ENCODE measurements at places on chromosomes 4 and X. TPM values are rescaled to one million over a fixed set of nuclear protein-coding genes. Genes with fewer than 3 reads are reported as not detected.

The FDCSP gene
- not detected for total RNA-seq

- DNase-seq, result no peak
- H3K27me3 ChIP-seq, result no peaks in the 10 kb centered on the region
- H3K27ac ChIP-seq, result no peak overlapping the region
- H3K4me3 ChIP-seq, result no peak overlapping the region
- H3K36me3 ChIP-seq, result no peaks in the 10 kb centered on the region
Measured at GRCh38 chr4:24262616-24263015, 321.7 kb downstream of the DHX15 start.

DNA sequence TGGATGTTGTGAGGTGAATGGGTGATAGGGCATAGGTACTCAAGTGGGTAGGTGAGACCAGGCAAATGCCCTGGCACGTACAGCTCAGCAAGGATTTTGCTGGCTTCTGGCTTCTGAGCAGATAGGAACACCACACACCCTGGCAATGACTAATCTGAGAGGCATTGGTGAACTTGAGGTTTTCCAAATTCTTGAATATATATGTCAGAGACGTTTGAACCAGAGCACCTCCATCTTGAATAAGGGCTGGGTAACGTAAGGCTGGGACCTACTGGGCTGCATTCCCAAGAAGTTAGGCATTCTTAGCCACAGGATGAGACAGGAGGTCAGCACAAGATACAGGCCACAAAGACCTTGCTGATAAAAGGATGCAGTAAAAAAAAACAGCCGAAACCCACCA, 204.5 kb downstream of the NLGN4X start:
- no peaks in the 10 kb centered on the region for H3K4me1 ChIP-seq
- H3K4me3 ChIP-seq, result no peak overlapping the region
- H3K27me3 ChIP-seq, result no peaks in the 10 kb centered on the region
- no peaks in the 10 kb centered on the region for H3K36me3 ChIP-seq

DNA sequence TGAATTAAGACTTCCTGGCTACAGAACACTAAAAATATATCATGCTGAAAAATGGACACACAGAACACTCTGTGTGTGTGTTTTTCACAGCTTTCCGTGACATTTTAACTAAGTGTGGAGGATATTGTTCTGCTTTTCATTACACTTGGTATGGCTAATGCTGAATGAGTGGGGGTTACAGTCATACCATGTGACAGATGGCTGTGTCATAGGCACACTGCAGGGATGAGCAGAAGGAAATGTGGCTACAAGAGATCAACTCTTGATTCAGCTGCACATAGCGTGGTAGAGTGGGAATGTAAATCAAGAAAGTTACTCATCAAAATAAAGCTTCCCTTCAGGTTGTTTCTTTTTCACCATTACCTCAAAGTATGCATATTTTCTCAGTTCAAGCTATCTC, 669.8 kb downstream of the IQCM start:
- H3K27ac ChIP-seq, result no peak overlapping the region
- H3K4me3 ChIP-seq, result no peak overlapping the region
- H3K4me1 ChIP-seq, result no peaks in the 10 kb centered on the region
- H3K36me3 ChIP-seq, result no peaks in the 10 kb centered on the region

- no peaks in the 10 kb centered on the region for H3K4me1 ChIP-seq
- no peaks in the 10 kb centered on the region for H3K36me3 ChIP-seq
- no peak overlapping the region for H3K27ac ChIP-seq
- no peaks in the 10 kb centered on the region for H3K27me3 ChIP-seq
- DNase-seq, result no peak
Measured at GRCh38 chrX:15864023-15864422, 9.4 kb upstream of the AP1S2 start.

The RNF212 gene
- total RNA-seq, result 3.9 TPM

The HPSE gene
- total RNA-seq, result 7.2 TPM

DNA sequence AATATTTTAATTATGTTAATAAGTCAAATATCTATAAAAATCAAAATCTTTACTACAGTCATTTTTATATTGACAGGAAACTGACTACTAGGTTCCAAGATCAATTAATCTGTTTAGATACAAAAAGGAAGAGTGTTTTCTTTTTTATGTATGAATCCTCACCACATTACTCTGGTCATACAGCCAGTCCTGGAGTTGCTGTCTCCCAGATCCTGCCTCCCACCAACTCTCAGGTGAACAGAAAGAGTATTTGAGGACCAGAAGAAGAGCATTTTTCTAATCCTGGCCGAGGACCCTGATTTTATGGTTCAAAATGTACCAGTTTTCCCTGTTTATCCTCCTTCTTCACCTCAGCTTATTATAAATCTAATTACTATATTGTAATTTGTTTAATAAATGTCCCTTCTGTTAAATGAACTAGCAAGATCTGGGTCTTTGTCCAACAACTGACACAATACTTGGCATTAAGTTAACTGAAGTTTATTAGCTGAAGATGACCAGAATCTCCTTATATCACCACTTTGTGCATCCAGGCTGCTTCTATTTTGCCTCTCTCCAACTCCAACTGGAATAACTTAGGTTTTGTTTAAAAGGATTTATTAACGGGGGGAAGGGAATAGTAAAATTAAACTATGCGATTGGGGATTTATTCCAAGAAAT, 224.4 kb upstream of the PCDH7 start:
- H3K36me3 ChIP-seq, result no peaks in the 10 kb centered on the region
- no peak overlapping the region for H3K27ac ChIP-seq
- no peak for DNase-seq

GRCh38 chr4:156718226-156718625, 253.4 kb downstream of the PDGFC start:
- DNase-seq, result no peak
- no peaks in the 10 kb centered on the region for H3K36me3 ChIP-seq
- H3K27me3 ChIP-seq, result no peaks in the 10 kb centered on the region
- no peak overlapping the region for H3K27ac ChIP-seq
- H3K4me3 ChIP-seq, result no peak overlapping the region

DNA sequence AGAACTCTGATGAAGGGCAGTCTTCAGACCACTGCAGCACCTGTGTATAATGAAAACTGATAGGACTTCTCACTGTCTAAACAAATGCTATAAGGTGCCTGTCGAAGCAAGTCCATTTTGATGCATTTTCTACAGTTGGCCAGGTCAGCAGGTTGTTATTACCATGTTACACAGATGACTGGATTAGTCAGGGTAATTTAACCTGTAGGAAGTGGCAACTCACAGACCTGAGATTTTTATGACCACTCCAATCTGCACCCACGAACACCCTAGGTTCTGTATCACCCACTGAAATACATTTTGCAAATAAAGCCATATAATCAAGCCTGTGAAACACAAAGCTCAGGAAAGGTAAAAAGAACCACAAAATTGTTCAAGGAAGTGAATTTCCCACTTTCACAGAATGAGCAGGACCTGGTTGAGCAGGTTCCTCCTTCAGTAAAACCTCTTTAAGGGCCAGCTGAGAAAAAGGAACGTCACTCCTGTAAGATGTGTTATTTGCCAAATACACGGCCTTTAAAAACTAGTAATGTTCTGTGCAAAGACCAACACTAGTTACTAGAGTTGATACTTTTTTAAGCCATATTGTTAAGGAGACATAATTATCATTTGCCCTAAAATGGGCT, 12.7 kb downstream of the MAML3 start:
- H3K4me1 ChIP-seq, result peaks cover 23% of the 10 kb centered on the region
- H3K36me3 ChIP-seq, result no peaks in the 10 kb centered on the region
- H3K27ac ChIP-seq, result no peak overlapping the region
- H3K4me3 ChIP-seq, result no peak overlapping the region

DNA sequence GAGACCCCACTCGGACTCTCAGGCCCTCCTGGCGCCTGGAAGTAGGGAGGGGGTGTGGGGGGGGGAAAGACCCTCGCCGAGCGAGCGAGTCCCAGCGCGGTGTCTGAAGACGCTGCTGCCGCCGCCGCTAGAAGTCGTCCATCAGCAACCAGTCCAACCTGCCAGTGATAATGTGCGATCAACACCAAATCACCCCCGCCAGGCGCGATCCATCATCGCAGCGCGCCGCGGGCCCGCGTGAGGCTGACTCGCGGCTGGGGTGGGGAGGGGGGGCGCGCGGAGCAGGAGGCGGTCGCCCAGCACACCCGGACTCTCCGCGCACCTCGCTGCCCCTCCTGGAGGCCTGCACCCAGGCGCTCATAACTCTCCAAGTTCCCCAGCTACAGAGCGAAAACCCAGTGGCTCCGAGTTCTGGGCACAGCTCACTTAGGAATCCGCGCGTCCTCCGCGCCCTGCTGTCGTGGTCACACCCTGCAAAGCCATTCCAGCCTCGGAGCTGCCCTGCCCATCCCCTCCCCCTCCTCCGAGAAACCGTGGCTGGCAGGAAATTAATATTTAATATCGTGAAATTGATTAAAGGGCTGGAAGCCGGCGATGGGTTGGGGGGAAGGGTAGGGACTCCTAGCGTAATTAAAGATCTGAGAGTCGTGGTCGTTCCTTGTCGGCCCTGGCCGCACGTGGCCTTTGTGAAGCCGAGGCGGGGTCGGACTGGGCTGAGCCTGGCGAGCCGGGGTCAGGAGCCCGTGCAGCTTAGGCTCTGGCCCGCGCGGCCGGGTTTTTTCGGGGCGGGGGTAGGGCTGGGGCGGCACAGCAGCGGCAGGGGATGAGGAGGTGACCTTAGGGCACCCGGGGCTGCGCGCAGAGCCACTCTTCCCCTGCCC, 58.1 kb upstream of the BCOR start:
- H3K27me3 ChIP-seq, result no peaks in the 10 kb centered on the region
- no peak overlapping the region for H3K27ac ChIP-seq
- no peak for DNase-seq
- no peaks in the 10 kb centered on the region for H3K36me3 ChIP-seq
- no peaks in the 10 kb centered on the region for H3K4me1 ChIP-seq

DNA sequence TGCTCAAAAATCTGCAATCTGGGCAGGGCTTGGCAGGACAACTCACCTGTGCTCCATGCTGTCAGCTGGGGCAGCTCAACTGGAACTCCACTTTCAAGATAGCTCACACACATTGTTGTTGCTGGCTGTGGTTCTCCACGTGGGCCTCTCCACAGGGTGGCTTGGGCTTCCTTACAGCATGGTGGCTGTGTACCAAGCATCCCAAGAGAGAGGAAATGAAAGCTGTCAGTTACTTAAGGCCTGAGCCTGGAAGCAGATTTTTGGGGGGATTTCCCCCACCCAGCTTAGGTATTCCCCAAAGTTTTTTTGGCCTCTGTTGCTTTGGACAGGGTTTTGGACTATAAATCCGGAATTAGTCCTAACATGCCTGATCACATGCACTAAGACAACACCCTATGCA, 81.0 kb downstream of the BCOR start:
- no peak overlapping the region for H3K4me3 ChIP-seq
- peaks cover 4% of the 10 kb centered on the region for H3K4me1 ChIP-seq
- H3K27me3 ChIP-seq, result no peaks in the 10 kb centered on the region
- H3K27ac ChIP-seq, result no peak overlapping the region

The SASH3 gene
- total RNA-seq, result 163 TPM

The C4orf50 gene
- 0.69 TPM for total RNA-seq

- peaks cover 2% of the 10 kb centered on the region for H3K27me3 ChIP-seq
- no peaks in the 10 kb centered on the region for H3K4me1 ChIP-seq
- H3K4me3 ChIP-seq, result no peak overlapping the region
- no peaks in the 10 kb centered on the region for H3K36me3 ChIP-seq
Measured at GRCh38 chr4:149980941-149981340, 97.3 kb upstream of the DCLK2 start.

The TRIM2 gene
- total RNA-seq, result 5.6 TPM

DNA sequence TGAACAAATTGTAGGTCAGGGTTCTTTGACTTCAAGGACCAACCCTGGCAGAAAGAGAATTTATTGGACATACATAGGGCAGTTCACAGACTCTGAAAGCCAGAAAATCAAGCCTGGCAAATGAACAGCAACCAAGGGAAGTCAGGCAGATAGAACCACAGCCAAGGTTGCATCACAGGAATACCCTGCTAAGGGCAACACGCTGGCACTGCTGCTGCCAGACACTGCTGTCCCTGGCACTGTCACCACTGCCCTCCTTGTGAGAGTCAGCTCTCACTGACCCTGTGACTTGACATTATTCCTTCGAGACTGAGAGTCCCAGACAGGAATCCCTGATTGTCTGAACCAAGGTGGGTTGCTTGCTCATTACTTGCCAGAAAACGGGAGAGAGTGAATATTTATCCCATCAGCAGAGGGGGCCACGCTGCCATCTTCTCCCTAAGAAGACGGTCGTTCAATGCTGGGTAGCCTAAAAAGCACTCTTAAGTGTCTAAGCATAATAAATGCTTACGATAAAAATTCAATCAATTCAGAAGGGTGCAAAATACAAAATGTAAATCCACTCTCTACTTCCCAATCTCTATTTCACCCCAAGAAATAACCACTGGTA, 23.2 kb upstream of the PTTG2 start:
- peaks cover 15% of the 10 kb centered on the region for H3K36me3 ChIP-seq
- no peak overlapping the region for H3K4me3 ChIP-seq
- H3K27ac ChIP-seq, result no peak overlapping the region
- DNase-seq, result no peak
- H3K4me1 ChIP-seq, result no peaks in the 10 kb centered on the region
- no peaks in the 10 kb centered on the region for H3K27me3 ChIP-seq

The NAA11 gene
- not detected for total RNA-seq

- H3K4me3 ChIP-seq, result no peak overlapping the region
- no peaks in the 10 kb centered on the region for H3K4me1 ChIP-seq
- H3K27ac ChIP-seq, result no peak overlapping the region
- no peak for DNase-seq
- H3K27me3 ChIP-seq, result no peaks in the 10 kb centered on the region
Measured at GRCh38 chr4:98558471-98559169, 99.8 kb downstream of the TSPAN5 start.

DNA sequence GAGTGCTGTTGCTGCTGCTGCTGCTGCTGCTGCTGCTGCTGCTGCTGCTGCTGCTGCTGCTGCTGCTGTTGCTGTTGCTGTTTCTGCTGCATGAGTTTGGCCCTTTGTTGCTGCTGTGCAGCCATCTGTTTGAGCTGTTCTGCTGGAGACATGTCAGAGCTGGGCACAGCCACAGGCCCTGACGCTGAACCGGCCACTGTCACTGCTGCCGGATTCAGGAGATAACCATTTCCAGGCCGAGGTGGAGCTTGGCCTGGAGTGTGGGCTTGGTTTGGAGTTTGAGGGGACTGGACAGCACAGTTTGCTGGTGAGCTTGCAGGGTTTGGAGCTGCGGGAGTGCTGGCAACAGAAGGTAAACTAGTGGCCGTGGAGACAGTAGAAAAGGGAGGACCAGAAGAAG, 224.3 kb downstream of the MGST2 start:
- no peaks in the 10 kb centered on the region for H3K36me3 ChIP-seq
- DNase-seq, result no peak
- H3K27me3 ChIP-seq, result no peaks in the 10 kb centered on the region
- H3K4me3 ChIP-seq, result no peak overlapping the region

- no peak for DNase-seq
- H3K4me3 ChIP-seq, result no peak overlapping the region
- no peak overlapping the region for H3K27ac ChIP-seq
Measured at GRCh38 chrX:97529536-97530200, 646.0 kb downstream of the RPA4 start.

GRCh38 chr4:85824166-85824945, 349.4 kb downstream of the ARHGAP24 start:
- H3K27ac ChIP-seq, result no peak overlapping the region
- H3K4me1 ChIP-seq, result no peaks in the 10 kb centered on the region
- H3K36me3 ChIP-seq, result no peaks in the 10 kb centered on the region
- H3K4me3 ChIP-seq, result no peak overlapping the region
- no peak for DNase-seq

GRCh38 chrX:46757593-46757992, 1.3 kb downstream of the SLC9A7 start:
- peaks cover 11% of the 10 kb centered on the region for H3K4me1 ChIP-seq
- no peak for DNase-seq
- no peaks in the 10 kb centered on the region for H3K27me3 ChIP-seq
- no peaks in the 10 kb centered on the region for H3K36me3 ChIP-seq
- no peak overlapping the region for H3K4me3 ChIP-seq

The SLC38A5 gene
- 37.0 TPM for total RNA-seq

The CXXC4 gene
- 0.12 TPM for total RNA-seq

The GJB1 gene
- 0.23 TPM for total RNA-seq

- DNase-seq, result no peak
- H3K27ac ChIP-seq, result no peak overlapping the region
- H3K4me3 ChIP-seq, result no peak overlapping the region
Measured at GRCh38 chr4:176475067-176475466, 155.3 kb downstream of the SPCS3 start.
